ENCODE measurements at places on chromosomes 13 and 19.

DNA sequence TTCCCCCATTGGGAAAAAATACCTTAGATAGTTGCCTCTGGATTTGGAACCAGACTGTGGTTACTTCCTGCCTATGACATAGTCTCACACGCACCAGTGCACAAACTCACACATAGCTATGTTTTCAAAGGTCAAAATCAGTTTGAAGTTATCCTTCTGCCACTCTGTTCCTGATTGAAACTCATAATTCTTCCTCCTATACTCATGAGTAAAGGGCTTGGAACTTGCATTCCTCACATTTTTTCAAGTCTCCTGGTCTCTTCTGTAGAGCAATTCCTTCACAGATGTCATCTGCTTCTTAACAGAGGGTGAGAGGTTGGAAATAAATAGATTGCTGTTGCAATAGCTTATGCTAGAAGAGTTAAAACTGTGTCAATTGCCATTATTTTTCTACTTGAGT lies 18.6 kb upstream of the POSTN start:
- DNase-seq: no peak

GRCh38 chr19:21569494-21569865 lies 64.1 kb downstream of the ZNF429 start:
- DNase-seq: no peak

DNA sequence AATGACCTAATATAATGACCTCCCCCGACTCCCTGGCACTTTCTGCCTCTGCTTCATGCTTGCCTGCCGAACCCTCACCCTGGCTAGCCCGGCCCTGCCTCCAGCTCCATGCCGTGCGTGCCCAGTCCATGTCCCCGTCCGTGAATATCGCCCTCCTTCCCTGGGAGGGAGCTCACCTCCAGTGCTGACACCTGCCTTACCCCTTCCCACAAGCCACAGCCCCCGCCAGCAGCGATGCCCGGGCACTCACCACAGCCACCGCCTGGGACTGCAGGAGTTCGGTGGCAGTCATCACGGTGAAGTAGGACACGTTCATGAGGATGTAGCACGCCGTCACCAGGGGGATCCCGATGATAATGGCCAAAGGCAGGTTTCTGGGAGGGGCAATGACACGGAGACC lies 10.0 kb downstream of the SLC7A9 start:
- no peak for DNase-seq

DNA sequence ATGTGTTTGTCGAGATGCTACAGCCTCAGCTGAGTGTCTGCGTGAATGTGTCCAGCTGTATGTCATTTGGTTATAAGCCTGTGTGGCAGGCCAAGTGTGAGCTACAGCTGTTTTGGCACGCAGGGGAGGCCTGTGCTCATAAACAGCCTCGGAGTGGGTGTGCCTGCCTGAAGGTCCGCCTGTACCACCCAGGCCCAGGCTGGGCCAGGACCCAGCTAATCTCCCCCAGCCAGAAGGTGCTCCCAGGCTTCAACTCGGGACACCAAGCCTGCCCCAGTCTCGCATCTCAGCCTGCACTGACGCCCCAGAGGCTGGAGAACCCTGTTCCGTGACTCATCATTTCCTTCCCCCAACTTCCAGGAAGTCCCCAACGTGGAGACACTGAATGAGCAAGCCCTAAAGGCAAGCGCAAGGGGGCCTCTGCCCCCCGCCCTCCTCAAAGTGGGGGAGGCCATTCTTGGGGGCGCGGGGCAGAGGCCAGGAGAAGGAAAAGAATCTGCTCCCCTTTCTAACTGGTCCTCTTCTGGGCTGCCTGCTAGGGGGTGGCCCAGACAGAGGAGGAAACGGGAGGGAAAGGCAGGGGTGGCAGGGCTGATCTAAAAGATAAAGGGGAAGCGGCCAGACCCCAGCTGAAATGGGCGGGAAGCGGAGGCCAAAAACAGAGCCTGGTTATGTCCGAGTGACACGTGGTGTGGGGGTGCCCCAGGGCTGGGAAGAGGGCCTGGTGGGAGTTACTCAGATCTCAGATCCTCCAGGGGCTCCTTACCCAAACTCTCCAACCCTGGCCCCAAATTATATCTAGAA lies 2.0 kb downstream of the SLC1A5 start:
- peak; percentile 38 for DNase-seq

GRCh38 chr13:99969919-99970650 lies 1.5 kb downstream of the ZIC5 start:
- DNase-seq: peak; percentile 38

DNA sequence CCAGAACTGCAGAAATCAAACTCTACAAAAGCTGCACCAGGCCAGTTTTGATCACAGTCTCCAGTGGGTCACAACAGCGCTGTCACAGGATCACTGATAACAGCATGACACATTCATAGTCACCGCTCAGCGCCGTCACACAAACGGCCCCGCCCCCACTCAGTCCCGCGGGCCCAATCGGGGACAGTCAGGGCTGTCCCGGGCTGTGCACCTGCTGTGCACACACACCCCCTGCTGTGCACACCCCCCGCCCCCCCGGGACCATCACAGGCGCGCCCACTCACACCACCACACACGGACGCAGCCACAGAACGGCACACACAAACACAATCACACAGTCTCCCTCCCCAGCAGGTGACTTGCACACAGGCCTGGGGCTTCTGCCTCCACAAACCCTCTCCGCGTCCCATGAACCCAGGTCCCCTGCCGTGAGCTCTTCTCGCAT lies 435 bp upstream of the ZNF382 start:
- no peak for DNase-seq

DNA sequence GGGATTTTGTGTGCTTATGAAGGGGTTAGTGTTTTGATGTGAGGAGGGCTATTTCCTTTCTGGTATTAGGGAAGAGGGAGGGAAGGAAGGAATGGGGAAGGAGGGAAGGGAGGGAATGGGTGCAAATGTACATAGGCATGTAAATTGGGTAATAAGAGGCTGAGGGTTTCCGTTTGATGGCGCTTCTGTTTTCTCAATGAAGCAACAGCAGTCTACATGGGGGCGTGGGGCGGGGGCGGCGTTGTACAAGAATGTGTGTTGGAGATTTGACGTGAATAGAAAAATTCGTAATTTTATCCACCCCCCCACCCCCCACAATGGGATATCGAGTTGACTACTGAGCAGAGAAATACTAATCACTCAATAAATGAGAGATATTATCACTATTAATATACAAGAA lies 52.5 kb downstream of the PDS5B start:
- no peak for DNase-seq

DNA sequence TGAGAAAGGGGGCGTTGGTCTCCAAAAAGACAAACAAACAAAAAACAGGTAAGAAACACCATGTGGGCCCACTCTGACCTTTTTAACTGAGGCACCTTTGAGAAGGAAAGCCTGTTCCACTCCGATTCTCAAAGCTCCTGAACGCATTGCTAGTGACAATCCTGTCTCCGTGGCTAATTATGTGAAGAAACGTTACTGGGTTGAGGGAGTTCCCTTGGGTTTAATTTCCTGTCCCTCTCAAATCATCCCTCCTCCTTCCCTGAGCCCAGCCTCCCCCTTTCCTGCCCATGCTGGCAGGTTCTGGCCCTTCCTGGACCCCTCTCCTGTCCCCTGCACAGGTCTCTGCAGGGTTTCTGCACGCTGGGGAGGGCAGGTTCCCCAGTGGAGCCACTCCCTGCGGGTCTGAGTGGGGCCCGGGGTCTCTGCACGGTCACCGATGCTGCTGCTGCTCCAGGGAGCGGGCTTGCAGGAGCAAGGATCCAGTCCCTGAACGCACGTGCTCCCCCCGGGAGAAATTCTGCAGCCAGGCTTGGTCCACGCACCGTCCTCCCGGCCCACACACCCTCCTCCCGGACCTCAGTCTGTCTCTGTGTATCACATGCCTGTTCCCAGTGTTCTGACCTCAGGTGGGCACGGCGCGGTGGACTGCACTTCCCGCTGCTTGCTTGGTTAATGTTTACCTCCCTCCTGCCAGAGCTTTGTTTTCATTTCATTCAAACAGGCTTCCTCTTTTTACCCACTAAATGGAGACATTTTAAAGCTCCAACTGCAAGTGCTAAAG lies 76.4 kb upstream of the MCF2L start:
- DNase-seq: no peak

GRCh38 chr13:62126400-62126799 lies 710.8 kb upstream of the PCDH20 start:
- DNase-seq: no peak

DNA sequence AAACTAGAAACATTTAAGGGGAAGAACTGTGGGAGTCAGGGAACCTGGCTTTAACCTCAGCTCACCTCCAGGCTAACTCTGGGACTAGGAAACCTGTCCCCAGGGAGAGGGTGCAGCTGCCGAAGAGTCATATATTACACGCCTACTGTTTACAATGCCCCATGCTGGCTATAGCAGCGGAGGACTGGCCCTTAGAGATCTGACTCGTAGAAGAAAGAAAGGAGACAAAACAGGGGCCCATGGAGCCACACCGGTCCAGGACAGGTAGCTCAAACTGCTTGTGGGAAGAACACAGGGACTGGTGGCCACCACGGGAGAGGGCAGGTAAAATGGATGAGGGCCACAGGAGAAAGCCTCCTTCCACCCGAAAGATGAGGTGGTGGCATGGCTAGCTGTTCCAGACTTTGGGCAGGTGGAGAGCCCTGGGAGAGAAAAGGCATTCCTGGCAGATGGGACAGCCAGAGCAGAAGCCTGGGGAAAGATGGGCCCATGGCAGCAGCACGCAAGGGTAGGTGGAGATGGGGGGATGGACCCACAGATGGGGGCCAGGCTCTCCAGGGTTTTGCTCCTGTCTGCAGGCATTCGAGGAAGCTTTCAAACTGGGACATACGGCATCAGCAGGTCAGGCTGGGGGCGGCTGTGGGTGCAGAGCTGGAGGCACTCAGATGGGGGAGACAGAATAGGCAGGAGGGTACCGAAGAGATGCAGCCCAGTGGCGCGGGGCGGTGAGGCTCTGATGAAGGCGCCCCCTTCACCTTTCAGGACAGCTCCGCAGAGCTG lies 69.5 kb downstream of the LATS2 start:
- no peak for DNase-seq

- no peak for DNase-seq
Observed at GRCh38 chr19:728011-728410, 19.3 kb downstream of the PALM start.

GRCh38 chr13:64206430-64207225 lies 2791.0 kb upstream of the PCDH20 start:
- no peak for DNase-seq

- no peak for DNase-seq
Observed at GRCh38 chr13:52414963-52415362, 9.0 kb upstream of the THSD1 start.

DNA sequence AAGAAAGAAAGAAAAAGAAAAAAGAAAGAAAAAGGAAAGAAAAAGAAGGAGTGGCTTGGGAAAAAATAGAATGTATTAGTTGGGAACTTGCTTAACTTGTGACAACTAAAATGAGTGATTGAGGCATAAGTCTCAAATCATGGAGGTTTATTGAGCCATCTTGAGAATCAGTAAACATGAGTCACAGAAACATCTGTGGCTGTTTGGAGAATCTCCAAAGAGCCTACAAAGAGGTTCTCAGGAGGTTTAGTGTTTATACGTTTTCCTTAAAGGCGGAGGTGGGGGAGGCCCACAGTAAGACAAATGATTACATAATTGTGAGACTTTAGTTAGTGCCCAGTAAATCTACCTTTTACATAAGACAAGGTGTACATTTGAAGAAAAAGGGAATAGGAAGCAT lies 38.6 kb downstream of the WDR87 start:
- no peak for DNase-seq

DNA sequence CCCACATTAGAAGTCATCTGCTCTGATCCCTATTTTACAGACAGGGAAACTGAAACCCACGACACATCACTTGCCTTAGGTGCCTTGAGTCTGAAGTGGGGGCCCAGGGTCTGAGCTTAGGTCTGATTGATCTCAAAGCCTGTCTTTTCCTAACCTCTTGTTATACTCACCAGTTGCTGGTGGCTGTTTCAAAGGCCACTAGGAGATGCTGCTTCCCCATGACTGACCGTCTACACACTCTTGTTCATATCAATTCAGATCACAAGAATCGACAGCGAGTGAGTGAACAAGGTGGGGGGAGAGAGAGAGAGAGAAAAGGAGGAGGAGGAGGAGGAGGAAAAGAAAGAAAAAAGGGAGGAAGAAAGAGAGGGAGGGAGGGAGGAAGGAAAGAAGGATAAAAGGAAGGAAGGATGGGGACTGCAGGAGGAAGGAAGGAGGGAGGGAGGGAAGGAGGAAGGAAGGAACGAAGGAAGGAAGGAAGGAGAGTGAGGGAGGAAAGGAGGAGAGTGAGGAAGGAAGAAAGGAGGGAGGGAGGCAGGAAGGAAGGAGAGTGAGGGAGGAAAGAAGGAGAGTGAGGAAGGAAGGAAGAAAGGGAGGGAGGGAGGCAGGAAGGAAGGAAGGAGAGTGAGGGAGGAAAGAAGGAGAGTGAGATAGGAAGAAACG lies 3.3 kb downstream of the OR10H1 start:
- no peak for DNase-seq

DNA sequence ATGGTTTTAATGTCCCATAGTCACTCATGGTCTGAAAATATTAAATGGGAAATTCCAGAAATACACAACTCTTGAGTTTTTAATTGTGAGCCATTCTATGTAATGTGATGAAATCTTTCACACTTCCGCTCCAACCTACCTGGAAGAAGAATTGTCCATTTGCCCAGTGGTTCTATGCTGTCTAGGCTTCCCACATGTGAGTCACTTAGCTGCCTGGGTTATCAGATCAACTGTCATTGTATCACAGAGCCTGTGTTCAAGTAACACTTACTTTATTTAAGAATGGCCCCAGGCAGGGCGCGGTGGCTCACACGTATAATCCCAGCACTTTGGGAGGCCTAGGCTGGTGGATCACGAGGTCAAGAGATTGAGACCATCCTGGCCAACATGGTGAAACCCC lies 1450.5 kb downstream of the EFNB2 start:
- no peak for DNase-seq

DNA sequence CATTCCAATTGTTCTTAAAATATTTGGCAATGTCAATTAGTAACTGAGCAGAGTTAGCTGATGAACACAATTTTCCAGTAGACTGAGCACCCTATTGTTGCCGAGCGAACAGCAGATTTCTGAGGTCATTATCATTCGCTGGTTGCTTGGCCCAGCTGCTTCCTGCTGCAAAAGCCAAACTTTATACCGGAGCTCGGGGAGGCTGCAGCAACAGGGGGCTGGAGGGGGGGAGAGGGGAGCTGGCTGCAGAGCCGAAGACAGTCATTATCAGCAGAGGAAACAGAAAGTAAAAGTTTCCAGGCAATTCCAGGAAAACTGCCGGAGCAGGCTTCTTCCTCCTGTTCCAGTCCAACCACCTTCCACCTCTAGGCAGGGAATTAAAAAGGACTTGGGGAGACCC lies 77.9 kb downstream of the ZNF536 start:
- DNase-seq: no peak

DNA sequence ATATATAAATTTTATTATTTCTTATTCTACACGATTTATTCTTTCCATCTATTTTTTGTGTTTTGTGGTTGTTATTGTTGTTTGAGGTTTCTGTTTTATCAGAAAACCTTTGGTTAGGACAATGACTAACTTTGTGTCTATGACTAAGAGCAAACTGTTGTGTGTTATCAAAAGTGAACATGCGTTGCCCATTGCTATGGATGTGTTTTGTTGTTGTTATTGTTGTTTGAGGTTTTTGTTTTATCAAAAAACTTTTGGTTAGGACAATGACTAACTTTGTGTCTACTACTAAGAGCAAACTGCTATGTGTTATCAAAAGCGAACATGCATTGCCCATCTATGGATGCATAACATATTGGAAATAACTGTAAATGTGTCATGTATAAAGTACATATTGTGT lies 692.3 kb downstream of the SLITRK1 start:
- no peak for DNase-seq

- DNase-seq: no peak
Observed at GRCh38 chr13:106562301-106562700, 5.6 kb downstream of the ARGLU1 start.

GRCh38 chr19:42301646-42302203 lies at the start of gene PRR19:
PRR19 (plus strand) TSS chr19:42302132; CDS start chr19:42309585, 7,453 bp downstream.
- no peak for DNase-seq
